ENCODE measurements at places on chromosomes 1 and 21. TPM values are rescaled to one million over a fixed set of nuclear protein-coding genes. Genes with fewer than 3 reads are reported as not detected.

The CD52 gene
- 348 TPM for total RNA-seq

The RHD gene
- total RNA-seq = not detected

The KAZN gene
- 33.5 TPM for total RNA-seq

The PRKAB2 gene
- 12.3 TPM for total RNA-seq

The LAMB3 gene
- total RNA-seq = 83.3 TPM

The DYNLT5 gene
- 3.3 TPM for total RNA-seq

The TMEM52 gene
- 1.5 TPM for total RNA-seq

The RIPK4 gene
- 10.9 TPM for total RNA-seq

The CFHR1 gene
- not detected for total RNA-seq

The FMO5 gene
- 95.9 TPM for total RNA-seq

The IGSF3 gene
- 20.1 TPM for total RNA-seq

The HMCN1 gene
- 45.4 TPM for total RNA-seq

The UBL4B gene
- total RNA-seq = not detected

DNA sequence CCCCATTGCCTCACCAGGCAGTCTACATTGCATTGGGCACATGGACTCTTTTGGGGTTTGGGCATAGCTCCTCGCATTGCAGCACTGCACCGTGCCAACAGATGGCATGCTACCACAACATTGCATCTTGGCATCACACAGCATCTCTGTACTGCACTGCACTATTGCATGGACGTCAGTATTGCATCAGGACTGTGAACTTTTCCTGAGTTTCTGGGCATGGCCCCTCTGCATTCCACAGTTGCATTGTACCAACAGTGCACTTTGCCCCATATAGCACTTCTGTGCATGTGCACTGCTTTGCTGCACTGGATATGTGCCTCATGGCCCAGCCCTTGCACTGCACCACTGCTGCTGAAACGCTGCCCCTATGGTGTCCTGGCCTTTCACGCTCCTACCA is 9.6 kb downstream of the PTPRU start:
- DNase-seq = no peak
- no peaks in the 10 kb centered on the region for H3K4me1 ChIP-seq
- H3K27me3 ChIP-seq = no peaks in the 10 kb centered on the region
- no peak overlapping the region for H3K27ac ChIP-seq

- no peak overlapping the region for H3K4me3 ChIP-seq
- DNase-seq = peak; percentile 40
- peaks cover 36% of the 10 kb centered on the region for H3K36me3 ChIP-seq
- H3K27me3 ChIP-seq = no peaks in the 10 kb centered on the region
Observed at GRCh38 chr1:155944444-155944799, 3.0 kb downstream of the RXFP4 start.

- no peaks in the 10 kb centered on the region for H3K27me3 ChIP-seq
- DNase-seq = no peak
- no peaks in the 10 kb centered on the region for H3K4me1 ChIP-seq
- no peak overlapping the region for H3K4me3 ChIP-seq
- no peaks in the 10 kb centered on the region for H3K36me3 ChIP-seq
Observed at GRCh38 chr1:195748969-195749368, 859.3 kb downstream of the KCNT2 start.

DNA sequence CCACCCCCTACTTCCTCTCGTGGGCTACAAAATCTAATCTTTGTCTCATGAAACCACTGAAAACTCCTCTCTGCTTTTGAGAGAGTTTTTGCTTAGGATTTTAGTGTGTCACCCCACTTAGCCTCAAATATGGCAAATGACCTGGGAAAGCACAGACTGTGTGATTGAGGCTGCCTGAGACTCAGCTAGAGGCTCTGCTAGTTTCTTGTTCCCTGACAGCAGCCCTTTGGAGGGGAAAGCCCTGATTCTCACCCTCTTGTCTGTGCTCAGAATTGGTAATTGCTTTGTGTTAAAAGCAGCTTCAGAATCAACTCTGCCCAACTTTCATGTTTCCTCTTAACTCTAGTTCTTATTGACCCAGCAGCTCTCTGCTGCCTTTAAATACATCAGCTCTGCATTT is 85.6 kb upstream of the ZP4 start:
- no peaks in the 10 kb centered on the region for H3K36me3 ChIP-seq
- H3K27ac ChIP-seq = no peak overlapping the region

DNA sequence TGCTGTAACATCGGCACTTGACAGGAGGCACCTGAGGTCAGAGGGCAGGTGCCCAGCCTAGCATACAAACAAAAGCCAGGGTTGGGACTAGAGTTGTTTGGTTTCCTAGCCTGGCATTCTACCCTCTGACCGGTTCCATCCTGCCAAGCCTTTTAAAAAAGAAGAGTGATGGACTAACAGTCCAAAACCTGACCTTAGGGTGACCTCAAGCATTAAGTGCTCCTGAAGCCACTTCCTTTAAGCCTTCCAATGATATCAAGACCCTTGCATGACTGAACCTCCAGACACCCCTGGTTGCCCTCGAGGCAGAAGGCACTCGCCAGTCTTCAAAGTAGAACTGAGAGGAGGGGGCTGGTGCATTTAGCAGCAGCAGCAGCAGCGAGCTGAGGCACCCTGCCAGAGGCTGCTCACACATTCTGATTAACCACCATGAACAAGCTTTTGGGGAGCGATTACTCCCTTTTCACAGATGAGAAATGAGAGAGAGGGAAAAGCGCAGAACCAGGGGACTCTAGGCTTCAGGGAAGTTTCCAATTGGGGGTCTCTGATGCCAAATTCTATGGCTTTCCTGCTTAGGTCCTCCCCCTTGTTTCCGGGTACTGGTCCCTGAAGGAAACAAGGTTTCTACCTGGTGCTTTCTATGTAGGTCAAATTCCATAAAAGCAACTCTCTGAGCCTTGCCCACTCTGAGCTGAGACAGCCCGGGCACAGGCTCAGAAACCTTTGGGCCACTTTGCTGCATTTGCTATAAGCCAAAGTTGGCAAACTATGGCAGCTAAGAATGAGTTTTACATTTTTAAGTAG is 9.2 kb downstream of the SLC2A1 start:
- no peak overlapping the region for H3K27ac ChIP-seq
- no peaks in the 10 kb centered on the region for H3K36me3 ChIP-seq

- no peaks in the 10 kb centered on the region for H3K36me3 ChIP-seq
- H3K4me3 ChIP-seq = no peak overlapping the region
- peak; percentile 87 for DNase-seq
- peaks cover 3% of the 10 kb centered on the region for H3K27me3 ChIP-seq
- no peak overlapping the region for H3K27ac ChIP-seq
Observed at GRCh38 chr1:41268154-41268770, 26.2 kb upstream of the SCMH1 start.

DNA sequence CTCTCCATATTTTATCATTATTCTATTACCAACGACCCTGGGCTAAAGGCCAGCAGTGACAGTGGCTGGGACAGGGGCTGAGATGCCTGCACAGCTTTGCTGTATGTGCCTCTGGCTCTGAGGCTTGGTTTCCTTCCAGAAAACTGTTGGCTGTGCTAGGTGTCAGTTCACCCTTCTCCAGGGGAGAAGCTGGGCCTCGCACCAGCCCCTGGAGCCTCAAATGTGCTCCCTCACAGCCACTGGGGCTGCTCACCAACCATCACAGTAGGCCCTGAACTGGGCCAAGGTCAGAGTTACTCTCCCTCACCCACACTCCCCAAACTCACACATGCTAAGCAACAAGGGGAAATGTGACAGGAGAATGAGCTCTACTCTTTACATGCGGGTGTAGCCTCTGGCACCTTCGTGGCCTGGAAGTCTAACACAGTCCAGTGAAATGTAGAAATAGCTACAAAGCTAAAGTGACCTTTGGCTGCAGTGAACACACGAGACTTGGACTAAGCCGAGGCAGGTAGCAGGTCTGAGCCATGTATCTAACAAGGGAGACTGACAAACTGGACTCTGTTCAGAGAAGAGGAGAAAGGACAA is 4.7 kb upstream of the CD160 start:
- no peak overlapping the region for H3K27ac ChIP-seq
- H3K36me3 ChIP-seq = no peaks in the 10 kb centered on the region
- no peaks in the 10 kb centered on the region for H3K27me3 ChIP-seq
- no peaks in the 10 kb centered on the region for H3K4me1 ChIP-seq

DNA sequence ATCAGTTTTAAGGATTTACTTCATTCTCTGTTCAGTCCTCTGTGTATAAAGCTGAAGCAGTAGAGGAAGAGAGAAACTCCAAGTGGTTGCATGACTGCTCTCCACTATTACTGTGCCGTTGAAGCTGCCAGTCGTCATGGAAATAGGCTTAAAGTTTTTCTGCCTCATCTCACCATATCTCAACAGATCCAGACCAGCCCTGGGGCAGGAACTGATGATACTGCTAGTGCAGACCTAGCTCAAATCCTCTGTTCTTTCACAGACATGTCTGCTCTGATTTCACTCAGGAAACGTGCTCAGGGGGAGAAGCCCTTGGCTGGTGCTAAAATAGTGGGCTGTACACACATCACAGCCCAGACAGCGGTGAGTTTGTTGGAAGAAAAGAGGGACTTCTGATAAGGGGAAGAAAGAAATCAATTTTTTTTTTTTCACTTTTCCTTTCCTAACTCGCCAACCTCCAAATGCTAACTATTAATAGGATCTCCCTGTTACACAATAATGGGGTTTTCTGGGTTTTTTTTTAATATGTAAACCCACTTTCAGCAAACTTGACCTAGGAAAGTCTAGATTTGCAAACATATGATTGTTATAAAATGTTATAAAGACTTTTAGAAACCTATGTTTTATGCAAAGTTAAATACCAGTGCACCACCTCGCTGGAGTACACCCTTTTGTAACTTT is 22.2 kb upstream of the STRIP1 start:
- H3K4me1 ChIP-seq = peaks cover 11% of the 10 kb centered on the region
- H3K27me3 ChIP-seq = no peaks in the 10 kb centered on the region
- H3K27ac ChIP-seq = no peak overlapping the region
- no peak overlapping the region for H3K4me3 ChIP-seq
- peaks cover 86% of the 10 kb centered on the region for H3K36me3 ChIP-seq
- no peak for DNase-seq

DNA sequence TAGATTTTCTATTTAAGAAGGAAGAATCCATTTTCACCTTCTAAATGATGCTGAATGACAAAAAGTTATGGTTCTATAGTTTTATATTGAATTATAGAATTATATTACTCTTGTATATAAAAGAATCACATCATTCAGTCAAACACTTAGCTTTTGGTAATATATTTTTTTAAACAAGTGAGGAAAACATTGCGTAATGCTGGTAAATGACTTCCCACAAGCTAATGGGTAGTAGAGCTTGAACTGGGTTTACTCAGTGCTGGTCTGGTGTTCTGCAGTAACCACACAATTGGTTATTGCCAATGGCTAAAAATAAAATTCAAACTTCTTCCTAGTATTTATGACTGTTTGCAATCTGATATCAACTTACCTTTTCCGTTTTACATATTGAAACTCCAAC is 10.6 kb upstream of the GIPC2 start:
- DNase-seq = no peak

DNA sequence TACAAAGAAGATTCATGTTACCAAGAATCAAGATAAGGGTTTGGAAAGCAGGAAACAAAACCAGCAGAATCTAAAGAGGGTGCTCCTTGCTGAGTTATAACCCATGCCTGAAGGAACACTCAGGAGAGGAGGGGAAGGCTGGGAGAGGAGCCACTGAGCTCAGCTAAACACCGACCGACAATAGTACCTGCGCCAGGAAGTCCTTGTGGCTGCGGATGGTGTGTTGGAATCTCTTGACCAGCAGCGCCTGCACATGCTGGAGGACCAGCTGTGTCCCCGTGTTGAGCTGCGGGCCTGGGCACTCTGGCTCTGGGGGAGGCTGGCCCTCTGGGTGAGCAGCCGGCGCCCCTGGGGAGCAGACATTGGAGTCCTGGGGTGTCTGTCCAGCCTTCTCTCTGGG is 89.4 kb downstream of the ABCA4 start:
- no peaks in the 10 kb centered on the region for H3K27me3 ChIP-seq
- H3K27ac ChIP-seq = peak overlapping the region; percentile 25
- no peaks in the 10 kb centered on the region for H3K36me3 ChIP-seq
- H3K4me3 ChIP-seq = no peak overlapping the region
- no peak for DNase-seq

- no peaks in the 10 kb centered on the region for H3K27me3 ChIP-seq
- no peak overlapping the region for H3K27ac ChIP-seq
- H3K4me3 ChIP-seq = no peak overlapping the region
- DNase-seq = no peak
- H3K36me3 ChIP-seq = peaks cover 14% of the 10 kb centered on the region
Observed at GRCh38 chr1:147201276-147201675, 23.9 kb downstream of the FMO5 start.

- no peak for DNase-seq
- peak overlapping the region; percentile 65 for H3K27ac ChIP-seq
- H3K4me3 ChIP-seq = no peak overlapping the region
- peaks cover 83% of the 10 kb centered on the region for H3K4me1 ChIP-seq
- peaks cover 44% of the 10 kb centered on the region for H3K36me3 ChIP-seq
- H3K27me3 ChIP-seq = no peaks in the 10 kb centered on the region
Observed at GRCh38 chr1:33335020-33335419, 14.1 kb upstream of the A3GALT2 start.

- peak overlapping the region; percentile 95 for H3K27ac ChIP-seq
- H3K36me3 ChIP-seq = peaks cover 32% of the 10 kb centered on the region
- no peak for DNase-seq
Observed at GRCh38 chr1:111139324-111139955, 453 bp downstream of the DRAM2 start.

- H3K4me1 ChIP-seq = peaks cover 8% of the 10 kb centered on the region
- H3K27me3 ChIP-seq = no peaks in the 10 kb centered on the region
- H3K27ac ChIP-seq = no peak overlapping the region
Observed at GRCh38 chr1:227225715-227226346, 92.5 kb downstream of the CDC42BPA start.

DNA sequence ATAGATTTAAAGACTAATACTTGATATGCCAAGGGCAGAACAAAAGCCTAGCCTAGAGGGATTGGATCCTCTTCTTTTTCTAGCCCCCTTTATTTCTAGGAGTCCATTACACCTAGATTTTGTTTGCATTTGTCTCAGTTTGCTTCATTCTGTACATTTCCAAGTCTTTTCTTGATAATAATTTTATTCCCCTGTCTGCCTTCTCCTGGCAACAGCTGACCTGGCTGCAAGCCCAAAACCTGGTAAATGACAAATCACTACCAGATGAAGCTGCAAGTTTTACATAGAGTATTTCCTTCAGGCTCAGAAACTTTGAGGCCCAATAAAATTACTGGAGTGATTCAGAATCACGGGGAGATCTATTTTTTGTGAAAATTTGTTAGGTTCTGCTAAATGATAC is 36.5 kb upstream of the LHX8 start:
- no peaks in the 10 kb centered on the region for H3K27me3 ChIP-seq
- no peaks in the 10 kb centered on the region for H3K4me1 ChIP-seq
- no peak overlapping the region for H3K4me3 ChIP-seq

DNA sequence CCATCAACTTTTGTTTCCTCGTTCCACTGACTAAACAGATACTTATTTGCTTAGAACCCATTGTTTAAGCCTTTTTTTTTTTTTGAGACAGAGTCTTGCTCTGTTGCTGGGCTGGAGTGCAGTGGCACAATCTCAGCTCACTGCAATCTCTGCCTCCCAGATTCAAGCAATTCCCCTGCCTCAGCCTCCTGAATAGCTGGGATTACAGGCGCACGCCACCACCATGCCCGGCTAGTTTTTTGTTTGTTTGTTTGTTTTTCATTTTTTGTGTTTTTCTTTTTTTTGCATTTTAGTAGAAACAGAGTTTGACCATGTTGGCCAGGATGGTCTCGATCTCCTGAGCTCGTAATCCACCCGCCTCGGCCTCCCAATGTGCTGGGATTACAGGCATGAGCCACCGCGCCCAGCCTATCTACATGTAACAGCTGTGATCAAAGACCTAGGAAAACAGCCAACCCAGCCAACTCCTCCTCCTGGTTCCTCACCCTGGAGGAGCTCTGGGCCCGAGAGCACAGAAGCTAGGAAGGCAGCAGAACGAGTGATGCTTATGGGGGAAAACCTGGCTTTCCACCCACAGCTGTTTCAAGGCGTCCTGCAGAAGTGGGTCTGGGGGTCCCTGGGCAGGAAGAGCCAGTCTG is 32.9 kb downstream of the KCNN3 start:
- no peak overlapping the region for H3K4me3 ChIP-seq
- no peak overlapping the region for H3K27ac ChIP-seq
- no peaks in the 10 kb centered on the region for H3K27me3 ChIP-seq
